ENCODE measurements at places on chromosomes 13 and 19.

GRCh38 chr13:45316338-45316737 is 24.6 kb downstream of the TPT1 start:
- no peak for DNase-seq

GRCh38 chr19:46713781-46714443 is 3.0 kb downstream of the PRKD2 start:
- peak; percentile 81 for DNase-seq

DNA sequence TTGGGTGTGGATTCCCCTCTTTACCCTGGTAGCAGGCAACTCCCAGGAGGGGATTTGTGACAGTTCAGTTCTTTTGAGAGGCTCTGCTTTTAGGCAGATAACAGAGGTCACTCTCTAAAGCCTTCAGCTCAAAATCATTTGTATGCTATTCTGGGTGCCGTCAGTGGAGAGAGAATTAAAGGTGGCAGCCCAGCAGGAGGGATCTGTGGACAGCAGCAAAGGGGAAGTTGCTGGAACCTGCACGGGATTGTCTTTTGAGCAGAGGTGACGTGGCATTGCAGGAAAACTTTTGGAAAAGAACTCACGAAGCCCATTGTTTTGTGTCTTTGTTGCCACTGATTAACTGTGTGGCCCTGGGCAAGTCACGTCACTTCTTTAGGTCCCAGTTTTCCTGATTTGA is 62.4 kb upstream of the C1QTNF9 start:
- DNase-seq = no peak

DNA sequence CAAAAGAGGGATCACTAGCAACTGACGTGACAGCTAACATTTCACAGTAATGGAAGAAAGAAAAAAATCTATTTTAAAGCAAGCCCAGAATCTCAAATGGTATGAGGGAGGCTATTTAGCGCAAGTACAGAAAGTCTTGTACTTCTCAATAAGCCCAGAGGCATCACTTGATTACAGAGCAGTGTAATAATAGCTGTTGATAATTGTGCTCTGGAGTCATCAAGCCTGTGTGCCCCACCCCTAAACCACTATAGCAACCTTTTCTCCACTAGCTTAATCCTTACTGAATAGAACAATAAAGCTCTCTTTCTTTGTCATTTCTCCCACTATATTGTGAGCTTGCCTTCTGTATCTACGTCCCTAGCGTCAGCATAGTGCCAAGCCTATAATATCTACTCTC is 56.6 kb downstream of the FREM2 start:
- DNase-seq = no peak

DNA sequence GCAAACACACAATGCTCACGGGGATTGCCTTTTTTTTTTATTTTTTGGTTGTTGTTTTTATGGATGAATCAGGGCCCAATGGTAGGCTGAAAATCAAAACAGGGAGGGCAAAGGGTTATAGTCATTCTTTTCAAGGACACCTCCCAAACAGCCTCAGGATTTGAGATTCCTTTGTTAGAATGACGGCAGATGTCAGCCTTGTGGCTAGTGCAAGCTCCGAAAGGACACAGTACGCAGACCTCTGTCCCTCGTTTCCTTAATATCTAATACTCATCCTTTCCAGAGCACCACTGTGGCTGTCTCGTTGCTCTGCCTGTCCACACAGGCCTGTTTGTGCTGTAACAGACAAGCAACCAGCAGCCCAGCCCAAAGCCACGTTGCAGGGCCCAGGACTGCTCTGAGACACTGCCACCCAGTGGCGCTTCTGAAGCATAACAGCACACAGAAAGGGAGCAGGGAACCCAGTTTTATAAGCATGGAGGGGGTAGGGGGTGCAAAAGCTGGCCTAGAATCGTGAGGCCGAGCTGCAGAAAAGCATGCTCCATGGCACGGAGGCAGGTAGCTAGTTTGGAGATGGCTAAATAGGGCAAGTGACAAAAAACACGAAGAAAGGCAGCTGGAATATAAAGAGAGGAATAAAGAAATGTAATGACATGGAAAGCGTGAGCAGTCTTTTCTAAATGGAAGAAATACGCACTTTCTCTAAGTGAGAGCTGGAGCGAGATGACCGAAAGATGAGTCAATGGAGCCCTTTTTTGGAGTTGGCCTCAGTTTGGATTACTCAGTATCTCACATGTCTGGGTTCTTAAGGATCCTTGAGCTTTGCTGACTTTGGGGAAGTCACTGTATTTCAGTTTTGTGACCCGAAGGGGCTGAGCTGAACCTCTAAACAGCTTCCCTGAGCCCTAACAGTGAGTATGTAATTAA is 40.7 kb upstream of the MEDAG start:
- DNase-seq = peak; percentile 80

GRCh38 chr13:20608438-20609020 is 41.6 kb downstream of the IFT88 start:
- DNase-seq = no peak

DNA sequence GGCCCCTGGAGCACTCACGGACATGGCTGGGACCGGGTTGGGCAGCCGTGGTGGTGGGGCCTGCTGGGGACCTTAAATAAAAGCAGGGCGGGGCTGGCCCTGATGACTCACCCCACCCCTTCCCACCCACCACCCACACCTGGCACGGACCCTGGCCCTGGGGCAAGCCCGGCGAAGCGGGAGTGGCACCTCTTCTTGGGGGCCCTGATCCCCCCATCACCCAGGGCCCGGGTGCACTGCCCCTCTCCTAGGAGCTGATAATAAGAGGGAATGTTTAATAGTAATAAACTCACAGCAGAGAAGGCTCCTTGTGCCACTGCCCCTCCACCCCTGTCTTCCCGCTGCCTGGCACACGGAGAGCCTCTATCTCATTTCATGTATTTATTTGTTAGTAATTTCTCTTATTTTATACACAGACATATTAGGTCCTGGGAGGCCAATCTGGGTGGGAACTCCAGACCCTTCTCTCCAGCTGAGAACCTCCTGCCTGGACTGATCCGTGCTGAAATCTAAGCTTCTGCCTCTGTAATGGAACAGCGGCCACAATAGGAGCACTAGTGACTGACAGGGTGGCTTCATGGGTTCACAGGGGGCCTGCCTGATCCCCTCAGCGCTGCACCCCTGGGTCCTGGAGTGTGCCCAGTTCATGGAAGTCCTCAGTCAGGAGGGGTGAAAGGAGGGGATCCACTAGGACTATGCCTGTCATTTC is at the start of gene LGALS7:
Gene LGALS7, minus strand, starts transcription at position 49 of the 709 bp plus-strand sequence. Its CDS starts 25 bp downstream, at position 24.
- DNase-seq = no peak

DNA sequence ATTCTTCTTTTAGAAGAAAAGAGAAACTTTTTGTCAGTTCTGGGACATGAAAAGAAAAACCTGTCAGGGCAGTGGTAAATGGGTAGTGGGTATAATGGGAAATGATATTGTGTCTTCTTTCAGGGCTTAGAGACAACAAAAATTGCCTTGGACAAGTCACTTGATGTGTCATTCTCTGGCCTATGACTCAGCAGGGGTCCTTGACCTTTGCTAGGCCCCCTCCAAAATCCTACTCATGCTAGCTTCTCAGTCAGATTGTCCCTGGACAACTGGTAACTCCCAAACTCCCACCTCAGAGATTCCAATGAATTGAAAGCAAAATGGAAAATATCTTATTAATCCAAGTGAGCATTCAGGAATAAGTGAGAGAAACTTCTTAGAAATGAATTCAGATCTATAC is 258.8 kb upstream of the SPRY2 start:
- no peak for DNase-seq

DNA sequence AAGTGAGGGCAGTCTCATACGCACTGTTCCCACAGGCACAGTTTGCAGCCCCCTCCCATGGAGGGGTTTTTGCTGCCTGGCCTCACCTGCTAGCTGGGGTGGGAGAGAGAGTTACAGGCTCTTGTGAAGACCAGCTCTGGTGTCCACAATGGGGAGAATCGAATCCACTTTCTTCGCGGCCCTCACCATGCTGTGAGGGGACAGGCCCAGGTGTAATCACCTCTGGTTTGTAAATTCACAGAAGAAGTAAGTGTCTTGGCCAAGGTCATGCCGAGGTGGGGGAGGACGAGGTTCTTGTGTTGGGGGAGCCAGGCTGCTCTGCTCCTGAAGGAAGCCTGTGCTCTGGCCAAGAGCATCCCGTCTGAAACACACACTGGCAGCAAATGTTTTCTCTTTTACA is 39.5 kb downstream of the TEX29 start:
- DNase-seq = no peak

DNA sequence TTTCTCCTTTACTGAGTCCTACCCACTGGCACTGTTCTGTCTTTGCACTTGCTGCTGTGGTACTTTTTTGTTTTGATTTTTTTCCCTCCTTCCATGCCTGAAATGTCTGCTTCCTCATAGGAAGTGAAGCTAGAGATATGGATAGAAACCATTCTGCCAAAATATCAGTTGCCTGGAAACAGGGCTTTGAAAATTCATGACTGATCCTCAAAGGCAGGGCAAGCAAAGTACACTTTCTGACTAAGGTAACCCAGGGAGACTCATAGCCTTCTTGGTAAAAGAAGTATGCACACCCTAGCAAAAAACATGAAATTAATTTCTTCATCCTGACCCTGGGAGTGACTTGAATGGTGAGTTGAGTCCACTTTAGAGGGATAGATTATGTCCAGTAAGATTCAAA is 329.8 kb downstream of the MYO16 start:
- DNase-seq = no peak

- no peak for DNase-seq
Observed at GRCh38 chr13:44819772-44820171, 169.5 kb downstream of the NUFIP1 start.

DNA sequence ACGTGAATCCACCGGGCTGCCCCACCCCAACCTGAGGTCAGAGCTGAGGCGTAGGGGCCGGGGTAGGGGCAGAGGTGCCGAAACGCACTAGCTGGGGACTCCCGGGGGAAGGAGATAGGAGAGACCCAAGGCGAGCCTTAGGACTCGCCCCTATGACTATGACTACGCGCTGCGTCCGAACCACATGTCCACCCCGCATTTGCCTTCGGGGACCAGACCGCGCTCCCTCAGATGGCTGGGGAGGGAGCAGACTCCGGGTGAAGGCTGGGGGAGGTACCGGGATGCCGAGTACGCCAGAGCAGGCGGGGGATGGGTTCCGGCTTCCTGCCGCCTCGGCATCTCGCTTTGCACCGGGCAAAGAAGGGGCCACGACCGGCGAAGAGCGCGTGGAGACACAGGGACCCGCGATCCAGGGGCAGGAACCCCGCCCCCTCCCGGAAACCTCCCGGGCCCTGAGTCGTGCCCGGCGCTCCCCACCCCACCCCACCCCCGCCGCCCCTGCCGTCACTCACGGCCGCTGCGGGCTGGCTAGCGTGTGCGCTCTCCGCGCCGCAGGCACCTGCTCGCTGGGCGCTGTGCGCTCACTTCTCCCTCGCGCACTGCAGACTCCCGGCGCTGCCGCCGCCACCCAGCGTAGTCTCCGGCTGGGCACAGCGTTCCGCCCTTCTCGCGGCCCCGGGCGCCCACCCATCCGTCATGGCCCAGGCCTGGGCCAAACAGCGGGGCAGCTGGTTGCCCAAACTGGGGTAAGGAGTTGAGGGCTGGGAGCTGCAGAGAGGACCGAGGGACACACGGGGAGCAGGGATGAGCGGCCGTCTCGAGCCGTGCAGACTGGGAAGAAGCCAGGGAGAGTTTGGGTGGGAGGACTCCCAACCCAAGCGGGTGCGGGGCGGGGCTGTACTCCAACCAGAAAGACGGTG is 622 bp upstream of the VSTM2B start:
- no peak for DNase-seq

DNA sequence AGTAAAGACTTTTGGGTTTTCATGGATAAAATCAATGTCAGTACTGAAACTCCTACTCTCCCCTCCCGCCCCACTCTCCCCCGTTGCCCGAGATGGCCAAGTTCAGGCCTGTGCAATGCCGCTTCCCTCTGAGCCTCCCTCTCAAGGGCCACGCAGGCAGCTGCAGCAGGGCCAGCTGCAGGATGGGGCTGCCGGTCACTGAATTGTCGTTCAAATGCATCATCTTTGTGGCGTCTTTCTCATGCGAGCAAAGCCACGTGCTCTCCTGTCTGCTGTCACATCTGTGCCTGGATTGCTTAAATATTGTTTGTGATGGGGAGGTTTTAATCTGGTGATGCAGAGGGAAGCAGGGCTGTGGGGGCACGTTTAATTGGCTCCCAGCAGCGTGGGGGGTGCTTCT is 26.6 kb downstream of the SHISA2 start:
- no peak for DNase-seq

- DNase-seq = no peak
Observed at GRCh38 chr13:41568143-41568971, 111.0 kb downstream of the RGCC start.

DNA sequence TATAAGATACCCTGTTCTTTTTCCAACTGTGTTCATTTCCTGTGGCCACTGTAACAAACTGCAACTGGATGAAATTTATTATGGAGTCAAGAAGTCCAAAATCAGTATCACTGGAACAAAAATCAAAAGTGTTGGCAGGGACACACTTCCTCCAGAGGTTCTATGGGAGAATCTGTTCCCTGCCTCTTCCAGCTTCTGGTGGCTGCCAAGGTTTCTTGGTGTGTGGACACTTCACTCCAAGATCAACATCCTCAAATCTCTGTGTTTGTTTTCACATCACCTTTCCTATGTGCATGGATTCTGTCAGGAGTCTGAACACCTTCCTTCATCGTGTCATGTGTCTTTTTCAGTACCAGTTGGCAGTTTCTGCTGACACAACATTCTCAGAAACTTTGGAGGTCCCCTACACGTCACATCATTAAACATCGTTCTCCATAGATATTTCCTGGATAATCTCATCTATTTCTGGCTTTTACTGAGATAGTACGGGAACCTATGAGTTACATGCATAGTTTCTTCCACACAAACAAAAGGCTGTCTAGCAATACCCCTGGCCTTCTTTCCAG is 15.2 kb upstream of the EFNB2 start:
- DNase-seq = no peak

DNA sequence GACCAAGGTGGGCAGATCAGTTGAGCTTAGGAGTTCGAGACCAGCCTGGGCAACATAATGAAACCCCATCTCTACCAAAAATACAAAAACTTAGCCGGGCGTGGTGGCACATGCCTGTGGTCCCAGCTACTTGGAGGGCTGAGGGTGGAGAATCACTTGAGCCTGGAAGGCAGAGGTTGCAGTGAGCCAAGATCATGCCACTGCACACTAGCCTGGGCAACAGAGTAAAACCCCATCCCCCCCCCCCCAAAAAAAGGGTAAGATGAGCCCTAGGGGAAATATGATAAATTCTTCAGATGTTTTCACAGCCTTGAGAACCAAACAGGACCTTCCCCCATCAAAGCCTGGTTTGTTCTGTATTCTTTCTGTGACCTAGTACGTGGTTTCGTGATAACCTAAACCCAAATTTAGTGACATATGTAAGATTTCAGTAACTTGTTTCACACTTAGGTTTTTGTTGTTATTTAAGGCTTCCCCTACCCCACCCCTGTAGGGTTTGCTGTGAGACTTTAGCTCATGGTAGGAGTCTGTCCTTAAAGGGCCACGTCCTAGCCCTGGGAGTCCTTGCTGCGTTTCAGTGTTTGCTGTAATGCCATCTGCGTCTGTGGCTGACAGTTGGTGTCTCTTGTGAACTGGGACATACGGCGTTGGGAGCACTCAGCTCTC is 49.6 kb downstream of the MYO9B start:
- peak; percentile 96 for DNase-seq
